Stimulated activated CD4-positive, alpha-beta T cell treated with anti-CD3 and anti-CD28 coated beads, Interleukin-2, amount 100 ng/mL, for 24 hours (primary cell): ENCODE measurements at places on chromosomes 12 and 14.

DNA sequence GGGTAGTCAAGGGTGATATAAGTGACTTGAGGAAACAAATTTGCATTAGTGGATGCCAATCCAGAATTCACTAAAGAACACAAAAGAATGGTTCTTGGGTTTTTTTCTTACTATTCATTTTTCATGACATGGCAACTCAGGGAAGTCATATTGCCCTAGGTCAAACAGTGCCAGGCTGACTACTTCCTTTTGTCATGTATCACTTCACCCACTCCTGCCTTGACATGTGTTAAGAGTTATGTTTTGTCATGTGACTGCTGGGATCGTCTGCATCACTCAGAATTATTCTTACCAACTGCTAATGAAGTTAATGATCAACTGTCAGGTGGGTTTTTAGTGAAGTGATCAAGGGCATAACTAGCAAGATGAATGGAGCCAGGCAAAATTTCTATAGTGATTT is 74.2 kb downstream of the PRORP start:
- no peak for DNase-seq

DNA sequence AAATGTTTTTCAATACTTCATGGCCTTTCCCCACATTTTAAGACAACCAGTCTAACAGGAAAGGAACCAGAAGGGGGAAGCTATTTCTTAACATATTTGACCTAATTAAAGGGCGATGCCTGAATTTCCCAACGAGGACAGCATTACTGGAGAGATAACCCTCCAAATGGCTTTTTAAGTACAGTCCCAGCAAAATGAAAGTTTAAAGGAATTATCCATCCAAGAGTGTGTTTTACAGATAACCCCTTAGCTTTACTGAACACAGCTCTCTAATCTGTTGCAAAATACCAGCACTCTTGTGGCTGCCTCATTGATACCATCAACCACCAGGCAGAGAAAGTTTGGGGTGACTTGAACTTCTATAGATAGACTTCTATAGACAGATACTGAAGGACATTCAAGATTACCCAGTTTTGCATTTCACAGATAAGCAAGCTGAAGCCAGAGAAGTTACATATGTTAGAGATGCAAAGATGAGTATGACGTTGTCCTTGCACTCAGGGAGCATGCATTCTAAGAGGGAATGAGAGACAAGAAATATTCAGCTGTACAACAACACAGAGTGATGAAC is 41.3 kb upstream of the DUSP6 start:
- no peak for DNase-seq

- no peak for DNase-seq
Measured at GRCh38 chr12:123497065-123497464, 36.5 kb downstream of the RILPL1 start.

- DNase-seq: no peak
Measured at GRCh38 chr12:52645982-52646381, 6.0 kb downstream of the KRT2 start.

GRCh38 chr12:32312049-32312670 is 87.2 kb upstream of the FGD4 start:
- DNase-seq: no peak

- no peak for DNase-seq
Measured at GRCh38 chr14:60622210-60622916, 26.9 kb downstream of the SIX1 start.

DNA sequence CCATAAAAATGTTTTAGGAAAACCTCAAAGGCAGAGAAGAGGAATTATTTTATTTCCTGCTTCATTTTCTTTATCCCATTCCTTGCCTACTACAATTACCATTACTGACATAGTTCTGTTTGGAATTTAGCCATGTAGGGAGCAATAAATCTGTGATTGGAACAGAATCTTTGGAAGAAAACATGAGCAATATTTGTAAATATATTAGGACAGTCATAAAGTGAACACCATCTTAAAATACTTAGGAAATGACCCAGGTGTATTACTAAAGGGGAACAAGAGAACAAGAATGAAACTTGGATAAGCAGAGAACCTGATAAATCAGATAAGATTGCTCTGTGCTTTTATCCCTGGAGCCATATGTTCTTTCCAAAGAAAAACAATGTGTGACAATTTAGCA is 1326.0 kb upstream of the FLRT2 start:
- no peak for DNase-seq

DNA sequence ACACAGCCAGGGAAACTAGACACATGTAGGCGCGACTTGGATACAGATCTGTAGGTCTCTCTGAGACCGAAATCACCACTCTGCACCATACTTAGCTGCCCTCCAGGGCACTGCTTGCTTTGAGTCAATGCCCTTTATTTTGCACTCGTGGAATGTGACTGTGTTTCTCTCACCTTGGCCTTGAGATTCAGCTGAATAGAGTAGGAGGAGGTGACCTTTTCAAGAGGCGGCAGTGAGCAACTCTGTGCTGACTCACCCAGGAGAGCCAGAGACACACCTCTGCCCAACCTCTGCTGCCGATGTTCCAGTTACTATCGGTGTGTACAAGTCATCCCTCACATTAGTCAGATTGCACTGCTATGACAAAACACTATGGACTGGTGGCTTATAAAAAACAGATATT is 583.4 kb downstream of the VRK1 start:
- peak; percentile 71 for DNase-seq

DNA sequence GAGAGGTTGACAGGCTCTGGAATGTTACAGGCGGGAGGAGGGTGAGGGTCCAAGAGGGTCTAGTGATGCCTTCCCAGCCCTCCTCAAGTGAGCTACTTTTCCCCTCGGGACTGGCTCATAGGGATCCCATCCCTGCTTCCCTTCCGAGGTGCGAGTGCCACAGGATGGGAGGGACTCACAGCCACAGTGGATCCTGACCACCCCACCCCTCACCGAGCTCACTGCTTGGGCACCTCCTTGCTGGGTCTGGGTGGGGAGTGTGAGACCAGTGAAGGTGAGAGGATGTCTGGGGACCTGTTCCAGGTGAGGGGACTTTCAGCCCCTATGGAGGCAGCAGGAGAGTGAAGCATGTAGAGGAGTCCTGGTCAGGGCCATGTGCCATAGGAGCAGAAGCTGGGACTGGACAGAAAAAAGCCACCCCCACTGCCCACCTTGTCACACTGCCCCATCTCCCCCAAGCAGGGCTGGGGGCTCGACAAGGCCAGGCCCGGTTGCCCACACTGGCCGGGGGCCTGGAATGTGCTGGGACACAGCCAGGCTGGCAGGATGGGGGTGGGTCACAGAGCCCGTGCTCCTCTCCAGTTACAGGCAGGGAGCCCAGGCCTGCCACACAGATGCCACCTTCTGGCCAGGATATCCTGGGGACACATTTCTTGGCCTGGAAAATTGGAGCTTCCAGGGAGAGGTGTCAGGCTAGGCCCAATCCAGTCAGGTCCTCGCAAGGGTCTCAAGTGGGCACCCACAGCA is 1.7 kb upstream of the TNS2 start:
- DNase-seq: no peak
